ENCODE measurements at places on chromosomes 6 and 20. TPM values are rescaled to one million over a fixed set of nuclear protein-coding genes. Genes with fewer than 3 reads are reported as not detected.

The LPIN3 gene
- 14.9 TPM for total RNA-seq

The ROS1 gene
- 0.13 TPM for total RNA-seq

The GRIK2 gene
- 0.34 TPM for total RNA-seq

The MUCL3 gene
- total RNA-seq: 0.06 TPM

The ZNF391 gene
- 0.23 TPM for total RNA-seq

The EFCAB8 gene
- not detected for total RNA-seq

The CCM2L gene
- 0.33 TPM for total RNA-seq

The UBE2V1 gene
- 111 TPM for total RNA-seq

The VSTM2L gene
- 10.5 TPM for total RNA-seq
